Lower lobe of right lung (tissue), 2 donors: ENCODE measurements at places on chromosomes 5 and 9.

GRCh38 chr9:125428060-125428901 lies 166.7 kb downstream of the GAPVD1 start:
- H3K4me3 ChIP-seq, result no peak overlapping the region
- H3K36me3 ChIP-seq, result no peaks in the 10 kb centered on the region
- DNase-seq, result peak; percentile 28
- no peaks in the 10 kb centered on the region for H3K27me3 ChIP-seq

- no peak overlapping the region for H3K4me3 ChIP-seq
- H3K27ac ChIP-seq, result no peak overlapping the region
- no peaks in the 10 kb centered on the region for H3K36me3 ChIP-seq
Observed at GRCh38 chr5:164809821-164810220, 1304.4 kb downstream of the MAT2B start.

DNA sequence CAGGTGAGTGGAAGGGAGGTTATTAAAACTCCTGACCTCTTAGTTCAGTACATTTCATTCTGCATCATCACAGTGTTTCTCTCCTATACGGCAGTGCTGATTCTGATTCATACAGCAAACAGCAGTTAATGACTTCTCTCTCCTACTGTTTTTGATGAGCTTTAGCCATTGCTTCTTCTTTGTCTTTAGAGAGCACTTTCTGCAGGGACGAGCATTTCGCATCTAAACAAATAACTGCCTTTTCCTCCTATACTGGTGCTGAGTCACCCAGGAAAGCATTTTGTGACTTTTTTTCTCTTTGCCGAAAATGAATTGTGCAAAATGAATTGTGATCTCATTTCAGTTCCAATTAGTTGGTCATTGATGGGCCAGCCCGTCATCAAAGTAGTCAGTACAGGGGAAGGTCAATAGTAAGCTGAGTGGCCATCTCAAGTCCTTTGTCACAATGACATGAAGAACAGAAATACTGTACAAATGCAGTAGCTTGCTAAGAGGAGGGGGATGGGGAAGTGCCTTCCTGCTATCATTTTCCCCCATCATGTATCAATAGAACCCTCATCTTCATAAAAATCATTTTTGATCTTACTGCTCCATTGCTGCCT lies 98.5 kb downstream of the INSYN2B start:
- H3K4me1 ChIP-seq, result peaks cover 9% of the 10 kb centered on the region
- no peak overlapping the region for H3K4me3 ChIP-seq
- no peak overlapping the region for H3K27ac ChIP-seq
- H3K27me3 ChIP-seq, result no peaks in the 10 kb centered on the region
- H3K36me3 ChIP-seq, result no peaks in the 10 kb centered on the region

GRCh38 chr9:137300567-137301080 lies 1.4 kb downstream of the NRARP start:
- peak overlapping the region; percentile 63 for H3K4me3 ChIP-seq
- H3K27ac ChIP-seq, result peak overlapping the region; percentile 77
- H3K36me3 ChIP-seq, result no peaks in the 10 kb centered on the region
- no peak for DNase-seq
- peaks cover 63% of the 10 kb centered on the region for H3K4me1 ChIP-seq

DNA sequence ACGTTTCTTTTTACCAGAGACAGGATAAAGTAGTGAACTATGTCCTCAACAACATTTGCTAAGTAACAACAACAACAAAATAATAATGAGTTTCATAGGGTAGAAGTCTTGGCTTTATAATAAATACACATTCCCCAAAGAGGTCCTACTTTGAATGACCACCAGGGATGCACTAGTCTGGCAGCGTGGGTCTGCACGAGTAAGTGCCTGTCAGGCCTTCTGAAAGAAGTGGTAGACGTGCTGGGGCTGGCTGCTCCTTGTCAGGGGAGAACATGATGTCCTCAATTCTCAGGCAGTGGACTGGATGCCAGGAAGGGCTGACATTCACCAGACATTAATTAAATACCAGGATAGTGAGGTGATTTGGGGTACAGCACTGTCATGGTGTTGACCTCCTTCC lies 331.1 kb downstream of the TMEM38B start:
- no peak overlapping the region for H3K4me3 ChIP-seq
- no peak for DNase-seq
- H3K36me3 ChIP-seq, result no peaks in the 10 kb centered on the region
- no peaks in the 10 kb centered on the region for H3K4me1 ChIP-seq
- H3K27me3 ChIP-seq, result no peaks in the 10 kb centered on the region

DNA sequence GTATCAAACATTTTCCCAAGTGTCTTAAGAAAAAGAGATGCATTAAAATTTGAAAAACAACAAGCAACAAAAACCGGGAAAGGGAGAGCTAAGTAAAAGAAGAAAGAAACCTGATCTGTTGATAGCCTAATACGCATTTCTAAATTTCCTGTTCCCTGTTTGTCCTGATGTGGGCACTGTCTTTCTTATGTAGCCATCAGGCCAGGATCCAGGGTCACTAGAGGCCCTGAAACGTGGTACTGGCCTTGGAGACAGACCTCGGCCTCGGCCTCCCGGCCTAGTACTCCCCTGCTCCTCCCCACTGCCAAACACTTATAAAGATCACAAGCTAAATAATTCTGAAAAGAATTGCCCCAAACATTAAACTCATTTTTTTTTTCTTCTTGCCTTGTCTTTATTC lies 547.2 kb downstream of the IRX1 start:
- no peak for DNase-seq
- no peaks in the 10 kb centered on the region for H3K36me3 ChIP-seq
- H3K4me3 ChIP-seq, result no peak overlapping the region

DNA sequence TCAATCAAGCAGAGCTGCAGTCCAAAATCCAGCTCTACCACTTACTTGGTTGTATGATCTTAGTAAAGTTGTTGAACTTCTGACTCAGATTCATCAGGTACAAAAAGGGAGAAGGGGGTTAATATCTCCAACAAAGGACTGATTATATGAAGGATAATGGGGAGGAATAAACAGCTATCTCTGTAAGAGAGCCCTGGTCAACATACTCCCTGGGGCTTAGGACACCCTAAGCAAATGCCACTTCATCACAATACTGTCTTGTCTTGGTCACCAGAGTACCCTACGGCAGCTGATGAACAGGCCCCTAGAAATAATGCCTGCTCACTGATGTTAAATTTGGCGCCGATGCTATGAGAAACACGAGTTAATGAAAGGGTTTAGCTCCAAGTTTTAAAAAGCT lies 34.8 kb downstream of the LHFPL2 start:
- DNase-seq, result no peak
- H3K36me3 ChIP-seq, result no peaks in the 10 kb centered on the region
- no peaks in the 10 kb centered on the region for H3K4me1 ChIP-seq
- no peak overlapping the region for H3K27ac ChIP-seq

GRCh38 chr5:71907001-71907588 lies 188.0 kb downstream of the CARTPT start:
- H3K4me3 ChIP-seq, result no peak overlapping the region
- H3K36me3 ChIP-seq, result no peaks in the 10 kb centered on the region
- H3K27me3 ChIP-seq, result no peaks in the 10 kb centered on the region
- no peaks in the 10 kb centered on the region for H3K4me1 ChIP-seq
- H3K27ac ChIP-seq, result no peak overlapping the region
- DNase-seq, result no peak

GRCh38 chr9:34796924-34797323 lies 87.0 kb upstream of the CCL21 start:
- DNase-seq, result peak; percentile 47
- no peaks in the 10 kb centered on the region for H3K27me3 ChIP-seq
- no peaks in the 10 kb centered on the region for H3K36me3 ChIP-seq
- H3K4me1 ChIP-seq, result no peaks in the 10 kb centered on the region
- H3K4me3 ChIP-seq, result no peak overlapping the region

DNA sequence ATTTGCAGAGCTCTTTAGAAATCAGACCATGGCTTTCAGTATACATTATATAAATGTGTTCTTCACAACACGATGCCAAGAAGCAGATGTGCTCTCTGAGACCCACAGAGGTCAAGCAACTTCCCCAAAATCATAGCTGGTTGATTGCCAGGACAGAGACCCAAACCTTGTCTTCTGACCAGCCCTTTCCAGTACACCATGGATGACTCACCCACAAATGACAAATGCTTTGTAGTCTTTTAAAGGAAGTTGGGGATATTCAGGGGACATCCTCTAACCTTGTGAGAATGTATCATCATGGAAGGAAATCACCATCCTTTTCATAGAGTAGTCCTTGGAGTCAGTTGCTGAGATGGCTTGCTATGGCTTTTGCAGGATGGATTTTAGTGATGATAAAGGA lies 30.1 kb downstream of the ZNF462 start:
- H3K4me1 ChIP-seq, result peaks cover 13% of the 10 kb centered on the region
- H3K4me3 ChIP-seq, result no peak overlapping the region
- H3K27me3 ChIP-seq, result no peaks in the 10 kb centered on the region
- no peak for DNase-seq
- no peaks in the 10 kb centered on the region for H3K36me3 ChIP-seq

DNA sequence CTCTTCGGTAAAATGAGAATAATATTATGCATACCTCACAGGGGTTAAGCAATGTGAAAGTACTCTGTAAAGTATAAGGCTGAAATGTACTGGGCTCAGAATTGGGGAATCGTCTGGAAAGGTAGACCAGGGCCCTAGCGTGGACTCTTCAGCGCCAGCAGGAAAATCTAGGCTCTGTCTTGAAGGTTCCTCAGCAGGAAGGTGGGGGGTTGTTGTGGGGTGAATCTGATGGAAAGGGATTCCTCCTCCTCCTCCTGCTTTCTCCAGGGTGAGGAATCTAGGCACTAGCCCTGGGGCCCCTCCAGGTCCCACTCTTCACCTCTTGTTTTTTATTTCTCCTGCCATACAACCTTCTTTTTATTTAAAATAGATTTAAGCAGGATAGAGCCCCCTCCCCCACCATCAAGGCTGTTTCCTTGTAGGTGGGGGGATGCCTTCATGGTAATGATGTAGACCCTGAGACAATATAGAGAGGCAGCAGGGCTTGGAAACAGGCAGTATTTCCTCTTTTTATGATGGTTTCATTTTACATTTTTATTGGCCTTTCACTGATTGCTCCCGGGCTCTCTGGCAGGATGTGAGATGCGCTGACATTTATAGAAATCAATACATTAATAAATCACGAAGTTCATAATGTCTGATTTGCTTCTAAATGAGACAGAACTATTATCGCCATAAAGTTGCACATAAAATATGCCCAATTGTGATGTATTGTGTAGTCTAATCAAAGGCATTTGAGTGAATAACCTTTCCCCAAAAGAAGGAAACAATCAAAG lies 78.9 kb upstream of the GABRP start:
- H3K4me3 ChIP-seq, result no peak overlapping the region
- H3K4me1 ChIP-seq, result no peaks in the 10 kb centered on the region
- H3K27ac ChIP-seq, result no peak overlapping the region
- peaks cover 2% of the 10 kb centered on the region for H3K27me3 ChIP-seq

GRCh38 chr5:127038550-127038949 lies 8.2 kb upstream of the MARCHF3 start:
- H3K27me3 ChIP-seq, result no peaks in the 10 kb centered on the region
- no peak overlapping the region for H3K27ac ChIP-seq
- no peaks in the 10 kb centered on the region for H3K36me3 ChIP-seq
- DNase-seq, result no peak
- peaks cover 4% of the 10 kb centered on the region for H3K4me1 ChIP-seq

DNA sequence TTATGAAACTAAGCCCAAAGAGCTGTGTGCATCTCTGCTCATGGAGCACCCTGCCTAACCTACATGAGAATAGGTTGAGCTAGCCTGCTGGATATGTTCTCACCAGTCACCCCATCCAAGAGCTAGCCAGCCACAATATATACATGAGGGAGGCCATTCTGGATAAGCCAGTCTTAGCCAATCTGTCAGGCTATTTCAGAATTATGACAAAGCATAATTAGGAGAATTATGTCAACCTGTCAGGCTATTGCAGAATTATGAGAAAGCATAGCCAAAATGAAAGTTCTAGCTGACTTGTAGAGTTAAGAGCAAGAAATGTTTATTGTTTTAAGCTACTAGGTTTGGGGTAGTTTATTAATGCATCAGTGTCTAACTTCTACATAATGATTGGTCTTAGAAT lies 189.8 kb downstream of the WDR70 start:
- DNase-seq, result no peak
- no peaks in the 10 kb centered on the region for H3K4me1 ChIP-seq
- H3K36me3 ChIP-seq, result no peaks in the 10 kb centered on the region
- H3K27me3 ChIP-seq, result no peaks in the 10 kb centered on the region
- H3K4me3 ChIP-seq, result no peak overlapping the region
- no peak overlapping the region for H3K27ac ChIP-seq

DNA sequence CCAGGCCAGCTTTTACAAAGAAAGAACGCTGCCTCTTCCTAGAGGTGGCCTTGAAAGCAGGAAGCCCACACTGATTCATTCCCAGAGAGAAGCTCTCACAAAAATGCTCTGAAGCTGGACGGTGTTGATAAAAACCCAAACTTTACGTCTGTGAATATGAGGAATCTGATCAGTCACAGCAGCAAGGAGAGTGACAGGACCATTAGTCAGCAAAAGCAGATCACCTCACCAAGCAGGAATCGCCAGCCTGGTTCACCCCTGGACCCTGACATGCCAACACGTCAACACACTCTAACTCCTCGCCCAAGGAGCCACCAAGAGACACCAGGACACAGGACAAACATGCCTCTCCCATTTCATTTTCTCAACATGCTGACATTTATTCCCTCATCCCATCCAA lies 70.6 kb upstream of the ZNF622 start:
- H3K27me3 ChIP-seq, result no peaks in the 10 kb centered on the region
- H3K4me3 ChIP-seq, result no peak overlapping the region
- DNase-seq, result no peak
- no peak overlapping the region for H3K27ac ChIP-seq

- peaks cover 98% of the 10 kb centered on the region for H3K36me3 ChIP-seq
- no peak for DNase-seq
- no peak overlapping the region for H3K4me3 ChIP-seq
- peaks cover 7% of the 10 kb centered on the region for H3K4me1 ChIP-seq
- no peak overlapping the region for H3K27ac ChIP-seq
Observed at GRCh38 chr9:104798209-104798995, 34.5 kb downstream of the NIPSNAP3B start.

DNA sequence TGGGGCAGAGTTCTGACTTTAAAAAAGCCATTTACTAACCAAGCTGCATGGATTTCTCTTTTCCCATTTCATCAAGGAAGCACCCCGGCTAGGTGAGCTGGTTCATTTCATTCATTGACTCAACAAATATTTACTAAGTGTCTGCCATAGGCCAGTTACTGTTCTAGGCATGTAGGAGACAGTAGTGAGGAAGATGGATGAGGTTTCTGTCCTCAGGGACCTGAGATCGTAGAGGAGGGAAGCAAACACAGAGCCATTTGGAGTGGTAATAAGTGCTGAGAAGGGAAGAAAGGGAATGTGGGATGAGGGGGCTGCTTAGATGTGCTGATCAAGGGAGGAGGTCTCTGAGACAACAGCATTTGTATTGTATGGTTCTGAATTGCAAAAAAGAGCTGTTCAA lies 120.4 kb downstream of the C9orf152 start:
- no peak overlapping the region for H3K4me3 ChIP-seq
- H3K27me3 ChIP-seq, result no peaks in the 10 kb centered on the region
- H3K27ac ChIP-seq, result no peak overlapping the region
- H3K36me3 ChIP-seq, result no peaks in the 10 kb centered on the region

- H3K36me3 ChIP-seq, result no peaks in the 10 kb centered on the region
- DNase-seq, result no peak
- H3K27ac ChIP-seq, result no peak overlapping the region
- H3K4me1 ChIP-seq, result no peaks in the 10 kb centered on the region
Observed at GRCh38 chr9:13354733-13355132, 75.2 kb upstream of the MPDZ start.

DNA sequence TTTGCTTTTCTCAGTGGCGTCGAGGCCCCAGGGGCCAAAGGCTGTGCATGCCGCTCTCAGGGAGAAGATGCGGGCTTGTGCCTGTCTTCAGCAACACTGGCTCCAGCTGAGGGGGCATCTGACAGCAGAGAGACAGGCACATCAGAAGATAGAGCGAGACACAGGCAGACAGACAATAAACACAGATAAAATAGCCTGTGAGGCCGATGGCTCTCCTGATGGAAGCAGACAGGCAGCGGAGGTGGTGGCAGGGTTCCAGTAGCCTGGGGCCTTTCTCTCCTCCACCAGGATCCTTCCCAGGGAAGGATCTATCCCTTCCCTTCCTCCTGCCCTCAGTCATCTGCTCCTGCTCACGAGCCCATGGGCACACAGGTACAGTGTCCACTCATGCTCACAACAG lies 16.6 kb upstream of the UNC5A start:
- no peaks in the 10 kb centered on the region for H3K4me1 ChIP-seq
- DNase-seq, result no peak
